ENCODE measurements at places on chromosomes 16 and 17. TPM values are rescaled to one million over a fixed set of nuclear protein-coding genes. Genes with fewer than 3 reads are reported as not detected.

SLC47A2 gene
- total RNA-seq: not detected

CDR2 gene
- total RNA-seq: 55.7 TPM

CHD9 gene
- total RNA-seq: 46.9 TPM

GRCh38 chr16:84124257-84125073 is 7.7 kb upstream of the MBTPS1 start:
- H3K27ac ChIP-seq: no peak overlapping the region
- H3K36me3 ChIP-seq: no peaks in the 10 kb centered on the region
- no peak for DNase-seq
- no peaks in the 10 kb centered on the region for H3K4me1 ChIP-seq
- H3K4me3 ChIP-seq: no peak overlapping the region

GRCh38 chr16:86083382-86084002 is 184.5 kb downstream of the IRF8 start:
- no peak overlapping the region for H3K4me3 ChIP-seq
- no peaks in the 10 kb centered on the region for H3K36me3 ChIP-seq
- H3K4me1 ChIP-seq: no peaks in the 10 kb centered on the region
- no peak overlapping the region for H3K27ac ChIP-seq

DNA sequence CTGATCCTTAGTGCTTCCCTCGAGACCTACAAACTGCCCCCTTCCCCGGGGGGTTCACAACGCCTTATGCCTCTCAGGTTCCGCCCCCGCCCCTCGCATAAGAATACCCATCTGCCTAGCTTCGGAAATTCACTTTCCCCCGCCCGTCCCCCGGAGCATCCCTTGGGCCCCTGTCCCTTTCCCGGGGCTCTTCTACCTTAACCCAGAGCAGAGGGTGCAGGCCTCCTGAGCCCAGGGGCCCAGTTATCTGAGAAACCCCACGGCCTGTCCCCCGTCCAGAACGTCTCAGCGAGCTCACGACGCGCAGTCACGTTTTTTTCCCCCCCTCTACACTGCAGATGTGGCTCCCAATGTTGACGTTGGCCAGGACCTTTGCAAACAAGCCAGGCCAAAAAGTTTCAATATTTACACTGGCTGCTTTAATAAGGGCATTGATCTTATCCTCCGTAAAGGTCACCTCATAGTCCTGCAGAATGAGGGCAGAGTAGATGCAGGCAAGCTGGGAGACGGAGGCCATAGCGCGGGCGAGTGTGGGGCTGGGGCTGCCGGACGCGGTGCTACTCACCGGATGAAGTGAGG is 1.4 kb upstream of the NBR1 start:
- no peaks in the 10 kb centered on the region for H3K36me3 ChIP-seq
- no peaks in the 10 kb centered on the region for H3K27me3 ChIP-seq
- H3K27ac ChIP-seq: peak overlapping the region; percentile 97
- peak; percentile 34 for DNase-seq
- H3K4me1 ChIP-seq: peaks cover 19% of the 10 kb centered on the region

DNA sequence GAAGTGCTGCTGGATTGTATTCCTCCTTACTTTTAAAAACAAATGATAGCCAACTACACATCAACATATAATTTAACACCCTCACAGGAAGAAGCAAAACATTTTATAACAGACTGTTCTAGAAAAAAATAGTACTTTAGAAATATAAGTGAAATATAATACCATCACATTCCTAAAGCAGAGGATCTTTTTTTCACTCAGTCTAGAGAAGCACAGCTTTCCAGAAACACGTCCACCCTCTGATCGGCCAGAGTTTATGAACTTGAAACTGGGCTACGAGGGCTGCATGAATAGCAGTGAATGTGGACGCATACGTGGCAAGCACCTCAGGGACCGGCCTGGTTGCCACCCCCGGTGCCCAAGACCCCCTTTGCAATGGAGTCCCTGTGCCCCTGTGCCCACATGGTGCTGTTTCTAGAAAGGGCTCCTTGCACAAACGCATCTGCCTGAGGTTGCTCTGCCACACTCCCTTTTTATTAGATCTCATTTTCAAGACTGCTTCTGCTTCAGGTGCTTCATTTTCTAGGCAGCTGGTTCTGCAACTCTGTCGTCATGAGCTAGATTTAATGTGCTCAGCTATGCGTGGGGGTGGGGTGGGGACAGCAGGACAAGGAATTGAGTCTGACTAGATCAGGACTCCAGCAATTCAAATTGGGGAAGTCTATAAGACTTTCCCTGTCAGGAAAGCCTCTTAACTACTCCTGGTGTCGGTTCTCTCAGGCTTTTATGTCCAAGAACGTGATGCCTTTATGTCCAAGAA is 29.1 kb upstream of the ERN1 start:
- no peaks in the 10 kb centered on the region for H3K36me3 ChIP-seq
- no peak for DNase-seq
- peak overlapping the region; percentile 9 for H3K27ac ChIP-seq
- H3K4me1 ChIP-seq: peaks cover 7% of the 10 kb centered on the region

Measured in uterus (tissue), 4 donors.